ENCODE measurements at places on chromosomes 12 and 14.
A peak's percentile ranks its signal among the peaks of the same experiment; 100 is the strongest.

DNA sequence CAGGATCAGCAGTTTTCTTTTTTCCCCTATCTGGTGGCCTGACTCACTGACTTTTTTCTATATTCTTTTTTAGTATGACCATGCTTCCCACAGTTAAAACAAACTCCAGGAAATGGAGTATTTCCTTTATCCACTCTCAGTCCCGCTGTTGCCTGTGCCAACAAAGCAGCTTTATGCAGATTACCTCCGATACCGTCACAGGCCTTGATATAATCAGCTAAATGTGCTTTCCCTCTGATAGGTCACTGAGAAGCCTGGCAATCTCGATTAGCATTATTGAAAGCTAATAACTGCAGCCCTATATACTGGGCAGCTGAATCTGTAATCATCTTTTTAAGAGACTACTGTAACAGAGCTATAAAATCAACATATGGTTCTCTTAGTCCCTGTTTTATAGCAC is 243.6 kb downstream of the KIF21A start:
- no peak for DNase-seq

GRCh38 chr12:110993434-110993833 is 73.1 kb upstream of the MYL2 start:
- no peak for DNase-seq

DNA sequence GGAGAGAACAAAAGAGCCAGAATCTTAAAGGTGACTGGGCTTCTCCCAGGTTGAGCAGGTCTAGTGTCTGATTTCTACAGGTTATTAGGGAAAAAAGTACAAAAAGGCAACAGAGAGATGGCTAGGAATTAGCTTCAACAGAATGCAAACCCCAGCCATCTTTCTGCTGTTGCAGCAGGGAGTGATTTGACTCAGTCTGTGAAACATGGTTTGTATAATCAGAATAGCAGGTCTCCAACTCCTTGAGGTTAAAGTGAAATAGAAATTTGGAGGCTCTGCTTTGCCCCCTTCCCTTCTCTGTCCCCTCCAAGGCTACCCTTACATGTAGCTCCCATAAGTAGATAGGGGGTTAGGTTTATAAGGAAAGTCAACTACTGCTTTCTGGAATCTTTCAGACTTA is 105.8 kb downstream of the AKAP6 start:
- DNase-seq = no peak

GRCh38 chr12:46188170-46188569 is 80.7 kb downstream of the SLC38A1 start:
- no peak for DNase-seq

GRCh38 chr14:57212919-57213318 is 55.8 kb downstream of the EXOC5 start:
- DNase-seq = no peak

DNA sequence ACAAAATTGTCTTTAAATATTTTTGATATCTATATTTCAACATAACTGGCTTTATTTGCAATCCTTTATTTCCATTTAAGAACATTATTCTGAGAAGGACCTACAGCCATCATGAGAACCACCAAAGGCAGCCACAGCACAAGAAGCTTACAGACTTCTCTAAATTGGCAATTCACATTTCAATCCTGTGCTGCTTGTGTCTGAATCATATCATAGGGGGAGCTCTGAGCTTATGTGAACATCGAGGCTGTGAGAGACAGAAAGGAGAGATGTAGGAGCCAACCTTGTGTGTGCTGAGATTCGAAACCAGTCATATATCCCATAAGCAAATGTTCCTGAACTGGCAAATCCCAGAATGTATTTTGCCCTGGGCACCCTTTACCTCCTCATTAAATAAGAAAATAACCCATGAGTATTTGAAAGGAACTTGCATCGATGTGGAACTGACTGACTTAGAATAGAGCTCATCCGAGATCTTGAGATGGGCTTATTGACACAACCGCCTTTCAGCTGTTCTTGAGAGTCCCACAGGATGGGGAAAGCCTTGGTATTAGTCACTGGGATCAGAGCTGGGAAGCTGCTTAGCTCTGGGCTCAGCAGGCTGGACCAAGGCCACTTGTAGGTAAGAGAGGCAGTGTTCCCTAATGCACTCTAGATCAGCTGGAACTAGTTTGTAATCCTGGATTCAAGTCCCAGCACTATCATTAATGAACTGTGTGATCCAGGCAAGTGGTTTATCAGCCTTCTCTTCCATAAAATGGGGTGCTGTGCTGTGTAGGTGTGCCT is 329.8 kb downstream of the CACNA1C start:
- no peak for DNase-seq

DNA sequence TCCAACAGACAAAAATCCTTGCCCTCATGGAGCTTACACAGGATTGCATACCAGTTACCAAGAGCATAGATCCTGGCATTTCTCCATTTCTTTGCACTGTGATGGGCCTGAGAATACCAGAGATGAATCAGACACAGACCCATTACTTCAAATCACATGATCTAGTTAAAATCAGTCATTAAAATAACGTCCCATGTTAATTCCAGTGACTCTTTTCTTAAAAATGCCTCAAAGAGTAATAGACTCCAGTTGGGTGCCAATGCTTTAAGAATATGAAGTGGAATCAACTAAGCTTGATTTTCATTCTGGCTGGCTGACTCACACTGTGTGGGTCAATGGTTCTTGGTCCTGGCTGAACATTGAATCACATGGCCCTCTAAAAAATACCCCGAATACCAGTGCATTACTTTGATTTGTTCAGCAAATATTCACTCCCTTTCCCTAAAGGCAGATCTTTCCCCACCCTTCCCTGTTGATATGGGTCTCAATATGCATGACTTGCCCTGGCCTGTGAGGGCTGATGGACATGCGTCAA is 11.0 kb downstream of the ASB2 start:
- no peak for DNase-seq

DNA sequence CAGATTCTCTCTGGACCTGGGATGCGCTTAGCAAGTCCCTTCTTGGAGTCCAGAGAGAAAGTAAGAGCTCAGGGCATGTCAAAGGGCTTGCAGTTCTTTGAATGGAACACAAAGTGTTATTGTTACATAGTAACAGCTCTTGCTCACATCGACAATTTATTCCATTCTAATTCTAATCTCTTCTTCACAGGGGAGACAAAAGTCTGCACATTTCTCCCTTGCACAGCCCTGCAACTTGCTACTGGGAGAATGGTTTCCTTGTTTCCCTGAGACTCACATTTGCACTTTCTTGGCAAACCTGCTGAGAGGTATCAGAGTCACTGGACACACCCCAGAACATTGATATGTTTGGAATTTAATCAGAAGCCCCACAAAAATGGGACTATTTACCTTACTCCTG is 209.9 kb upstream of the IGF1 start:
- DNase-seq = no peak

GRCh38 chr12:123141615-123142517 is 9.0 kb downstream of the PITPNM2 start:
- no peak for DNase-seq

- DNase-seq = peak; percentile 91
These were observed 10.9 kb downstream of the C12orf43 start for GRCh38 chr12:121005346-121005815.

DNA sequence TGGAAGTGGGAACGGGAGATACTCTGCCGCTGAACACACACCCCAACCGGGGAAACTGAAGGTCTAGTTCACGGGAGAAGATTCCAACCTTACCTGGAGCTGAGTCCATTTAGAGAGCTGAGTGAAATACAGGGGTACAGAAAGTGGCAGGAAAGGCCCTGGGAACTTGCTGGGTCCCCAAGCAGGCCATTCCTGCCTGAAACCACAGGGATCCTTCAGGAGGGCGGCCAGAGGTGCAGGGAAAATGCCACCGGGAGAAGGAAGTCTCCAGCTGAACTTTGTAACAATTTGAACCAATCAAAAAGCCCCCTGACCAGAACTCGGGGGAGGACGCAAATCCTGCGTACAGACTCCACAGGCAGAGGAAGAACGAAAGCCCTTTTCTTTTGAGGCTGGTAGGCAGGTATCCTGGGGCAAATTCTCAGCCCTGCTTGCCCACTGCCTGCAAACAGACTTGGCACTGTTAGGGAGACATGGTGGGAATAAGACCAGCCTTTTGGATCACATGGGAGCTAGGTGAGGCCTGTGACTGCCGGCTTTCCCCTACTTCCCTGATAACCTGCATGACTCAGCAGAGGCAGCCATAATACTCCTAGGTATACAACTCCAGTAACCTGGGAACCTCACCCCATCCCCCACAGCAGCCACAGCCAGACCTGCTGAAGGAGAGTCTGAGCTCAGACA is 170.9 kb downstream of the SEC23A start:
- DNase-seq = no peak

DNA sequence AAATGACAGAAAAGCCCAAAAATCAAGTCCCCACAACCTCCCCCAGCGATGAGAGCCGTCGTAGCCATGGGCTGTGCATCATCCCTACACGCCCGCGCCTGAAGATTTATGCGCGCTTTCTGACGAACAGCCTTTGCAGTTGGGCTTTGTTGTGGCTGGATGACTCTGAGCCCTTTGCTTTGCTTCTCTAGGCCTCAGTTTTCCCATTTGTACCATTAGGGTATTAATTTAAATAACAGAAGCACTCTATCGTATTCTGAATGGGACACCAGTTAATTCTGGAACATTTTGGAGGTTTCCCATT is 24.2 kb downstream of the SFSWAP start:
- DNase-seq = no peak

GRCh38 chr14:68249661-68250451 is 430.3 kb downstream of the RAD51B start:
- no peak for DNase-seq

GRCh38 chr12:65355461-65355860 is 77.0 kb downstream of the MSRB3 start:
- DNase-seq = no peak

DNA sequence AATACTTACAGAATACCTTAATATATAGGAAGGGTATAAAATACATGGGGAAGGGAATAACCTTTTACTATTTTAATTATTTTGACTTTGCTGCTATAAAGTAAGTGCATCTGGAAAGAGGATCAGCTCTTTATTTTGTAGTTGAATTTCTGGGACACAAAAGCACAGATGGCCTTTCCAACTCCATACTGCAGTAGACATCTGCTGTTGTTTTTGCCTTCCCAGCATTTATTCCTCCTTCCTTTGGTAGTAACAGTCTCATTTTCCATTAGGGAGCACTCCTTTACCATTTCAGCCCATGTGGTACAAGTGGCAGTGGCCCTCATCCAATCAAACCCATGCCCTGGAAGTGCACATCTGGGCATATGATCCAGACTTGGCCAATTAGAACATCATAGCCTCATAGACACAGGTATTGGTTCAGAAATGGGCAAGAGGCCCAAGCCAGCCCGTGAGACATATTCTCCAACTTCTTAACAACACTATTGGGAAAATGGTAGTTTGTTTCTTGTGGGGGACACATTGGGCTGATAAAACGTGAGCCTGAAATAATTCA is 64.8 kb upstream of the YARS2 start:
- DNase-seq = no peak

GRCh38 chr12:116635487-116635886 is 76.3 kb downstream of the MAP1LC3B2 start:
- DNase-seq = no peak

GRCh38 chr14:104443391-104444158 is 136.0 kb upstream of the C14orf180 start:
- DNase-seq = no peak

DNA sequence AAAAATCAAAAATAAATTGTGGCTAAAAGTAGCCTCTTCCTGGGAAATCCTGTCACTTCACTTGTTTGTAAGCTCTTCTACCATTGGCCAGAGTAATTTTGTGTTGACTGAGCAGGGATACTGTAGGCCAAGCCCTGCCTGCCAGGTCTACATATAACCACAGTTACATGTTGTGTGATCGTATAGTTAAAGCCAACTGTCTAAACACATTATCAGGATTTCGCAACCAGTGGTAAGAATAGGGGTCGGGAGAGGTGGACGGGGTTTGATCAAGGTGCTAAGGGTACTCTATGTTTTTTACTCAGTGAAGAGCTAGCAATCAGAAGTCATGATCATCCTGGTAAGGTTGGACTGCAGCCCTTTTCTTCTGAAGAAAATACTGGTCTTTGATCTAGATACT is 13.4 kb downstream of the ANKRD13A start:
- no peak for DNase-seq

DNA sequence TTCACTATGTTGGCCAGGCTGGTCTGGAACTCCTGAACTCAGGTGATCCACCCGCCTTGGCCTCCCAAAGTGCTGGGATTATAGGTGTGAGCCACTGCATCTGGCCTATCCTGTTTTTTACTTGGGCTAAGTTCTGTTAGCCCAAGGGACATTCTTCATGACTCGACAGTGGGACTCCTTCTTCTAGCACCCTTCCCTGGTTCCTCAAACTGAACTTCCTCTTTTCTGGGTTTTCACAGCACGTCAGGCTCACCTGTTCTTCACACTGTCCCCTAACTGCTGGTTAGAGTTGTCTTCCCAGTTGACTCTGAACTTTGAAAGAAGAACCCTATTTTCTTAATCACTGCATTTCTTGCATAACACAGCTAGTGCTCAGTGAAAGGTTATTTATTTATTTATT is 22.5 kb downstream of the CABP1 start:
- DNase-seq = no peak

- no peak for DNase-seq
These were observed 1135.8 kb downstream of the BCL11B start for GRCh38 chr14:98136012-98136789.

- DNase-seq = no peak
These were observed 333 bp upstream of the KCNA1 start for GRCh38 chr12:4909410-4909733.

DNA sequence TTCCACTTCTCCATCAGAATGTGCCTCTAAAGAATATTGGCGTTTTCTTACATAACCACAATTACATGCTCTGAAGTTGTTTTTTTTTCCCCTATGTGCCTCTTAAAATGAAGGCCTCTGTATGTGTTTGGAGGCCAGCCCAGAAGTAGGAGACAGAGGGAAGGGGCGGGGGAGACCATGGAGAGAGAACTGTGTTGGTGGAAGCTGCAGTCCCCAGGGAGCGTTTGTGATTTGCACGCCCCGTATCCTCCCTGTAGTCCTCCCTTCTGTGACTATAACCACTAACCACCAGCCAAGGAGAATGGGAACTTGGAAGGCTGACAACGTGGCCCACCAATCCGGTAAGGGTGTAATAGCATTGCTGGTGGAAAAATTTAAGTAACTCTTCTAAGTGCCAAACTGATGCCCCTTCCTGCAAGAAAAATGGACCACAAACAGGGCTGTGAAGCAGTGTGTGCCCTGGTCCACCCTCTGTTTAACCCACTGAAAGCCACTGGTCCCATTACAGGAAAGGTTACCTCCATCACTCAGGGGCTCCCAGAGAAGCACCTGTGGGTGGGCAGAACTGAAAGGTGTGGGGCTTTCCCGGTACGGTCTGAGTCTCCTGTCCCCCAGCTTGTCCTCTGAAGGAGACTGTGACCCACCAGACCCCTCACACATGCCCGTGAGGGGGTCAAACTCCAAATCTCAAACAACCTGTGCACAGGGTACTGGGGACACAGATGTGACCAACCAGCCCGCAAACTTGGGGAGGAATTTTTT is 36.8 kb downstream of the CCDC88C start:
- no peak for DNase-seq
